ENCODE measurements at places on chromosomes 4 and X. TPM values are rescaled to one million over a fixed set of nuclear protein-coding genes. Genes with fewer than 3 reads are reported as not detected.

Gene TRIM75
- total RNA-seq: not detected

Gene SPP1
- 196 TPM for total RNA-seq

Gene TLL1
- total RNA-seq: 40.4 TPM

Gene GPRASP1
- 40.5 TPM for total RNA-seq

Gene HSD17B13
- total RNA-seq: 0.36 TPM

Gene USP26
- total RNA-seq: not detected

Gene PQBP1
- total RNA-seq: 19.8 TPM

Gene IQCM
- not detected for total RNA-seq

Gene IRAK1
- 10.9 TPM for total RNA-seq

DNA sequence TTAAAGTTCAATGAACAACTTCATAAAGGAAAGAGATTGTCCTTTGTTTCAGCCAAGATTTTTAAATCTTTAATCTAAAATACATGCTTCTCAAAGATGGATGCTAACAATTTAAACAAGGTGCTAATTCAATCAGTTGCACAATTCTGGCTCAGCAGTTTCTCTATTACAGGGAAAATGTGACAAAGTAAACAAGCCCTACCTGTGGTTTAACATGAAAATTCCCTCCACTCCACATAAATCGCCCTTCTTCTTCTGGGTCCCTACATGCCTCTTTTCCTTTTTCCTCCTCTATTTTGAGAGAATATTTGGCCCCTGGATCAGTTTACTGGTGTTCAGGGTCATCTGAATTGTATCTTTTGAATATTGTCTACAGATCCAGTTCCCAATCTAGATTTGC lies 80.6 kb downstream of the FRYL start:
- no peak for DNase-seq

GRCh38 chrX:16918979-16919378 lies 27.5 kb upstream of the REPS2 start:
- no peak for DNase-seq

GRCh38 chrX:146907391-146908240 lies 93.1 kb upstream of the CXorf51A start:
- DNase-seq: no peak

GRCh38 chr4:40283968-40284367 lies 51.2 kb upstream of the CHRNA9 start:
- DNase-seq: no peak

DNA sequence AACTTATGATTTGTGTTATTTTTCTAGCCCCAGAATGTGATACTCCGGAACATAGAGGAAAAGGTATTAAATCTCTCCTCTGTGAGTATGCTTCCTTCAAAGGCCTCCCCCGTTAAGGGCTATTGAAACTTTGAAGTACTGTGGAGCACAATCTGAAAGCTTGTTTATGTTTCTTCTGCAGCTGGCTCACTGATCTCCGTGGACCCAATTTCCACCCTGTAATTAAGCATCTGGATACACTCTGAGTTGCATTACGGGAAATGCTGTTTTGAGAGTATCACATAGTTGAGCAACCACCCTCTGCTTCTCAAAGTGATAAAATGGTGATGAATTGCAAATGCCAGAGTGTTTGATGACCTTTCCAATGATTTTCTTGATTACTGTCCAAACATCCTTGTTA lies 296.8 kb upstream of the PABPC5 start:
- no peak for DNase-seq

DNA sequence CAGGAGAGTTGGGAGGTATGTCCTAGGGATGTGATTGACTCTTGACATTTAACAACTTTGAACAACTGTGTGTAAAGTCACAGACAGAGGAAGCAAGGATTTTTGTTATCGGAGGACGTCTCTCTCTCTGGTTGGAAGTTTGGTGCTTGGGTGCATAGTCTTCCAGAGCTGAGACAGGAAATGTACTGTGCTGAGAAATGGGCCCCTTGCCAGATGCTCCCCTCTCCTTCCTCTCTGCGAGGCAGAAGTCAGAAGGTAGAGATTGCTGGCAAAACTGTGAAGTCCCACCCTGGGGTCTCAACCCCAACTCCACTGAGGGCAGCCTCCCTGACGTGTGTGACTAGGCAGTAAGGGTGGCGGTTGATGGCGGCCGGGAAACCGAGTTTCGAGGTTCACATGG lies 49.2 kb downstream of the SETD7 start:
- DNase-seq: no peak

DNA sequence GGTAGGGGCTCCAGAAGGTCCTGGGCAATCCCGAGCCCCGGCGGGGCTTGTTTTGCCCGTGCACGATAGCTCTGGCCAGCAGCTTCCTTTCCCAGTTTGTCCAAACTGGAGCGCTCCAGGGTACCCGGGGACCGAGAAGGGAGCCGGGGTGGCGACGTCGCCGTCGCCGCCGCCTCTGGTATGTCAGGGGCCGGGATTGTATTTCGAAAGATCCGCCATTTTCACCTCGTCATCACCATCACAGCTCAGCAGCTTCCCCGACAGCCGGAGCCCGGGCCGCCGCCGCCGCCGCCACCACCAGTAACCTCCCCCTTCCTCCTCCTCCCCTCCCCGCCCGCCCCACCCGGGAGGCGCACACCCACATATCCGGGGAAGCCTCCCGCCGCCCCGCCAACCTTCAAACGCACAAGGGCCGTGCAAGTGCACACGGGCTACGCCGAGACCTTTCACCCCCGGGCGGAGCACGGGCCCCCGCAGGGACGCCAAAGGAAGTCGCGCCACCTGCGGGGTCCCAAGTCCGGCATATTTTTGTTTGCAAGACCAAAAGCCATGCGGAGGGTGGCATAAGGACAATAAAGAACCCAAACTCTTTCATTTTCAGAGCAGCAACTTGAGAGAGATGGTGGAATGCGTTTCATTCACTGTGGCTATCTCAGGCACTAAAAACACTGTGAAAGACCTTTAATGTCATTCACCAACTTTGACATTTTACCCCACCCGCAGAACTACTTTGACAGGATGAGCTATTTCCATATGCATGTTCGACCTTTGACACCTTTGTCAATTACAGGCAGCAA lies at the start of gene LIN54:
LIN54 (minus strand) TSS at position 302 of the 797 bp plus-strand sequence. CDS start 25,979 bp downstream, outside the sequence.
- peak; percentile 71 for DNase-seq

DNA sequence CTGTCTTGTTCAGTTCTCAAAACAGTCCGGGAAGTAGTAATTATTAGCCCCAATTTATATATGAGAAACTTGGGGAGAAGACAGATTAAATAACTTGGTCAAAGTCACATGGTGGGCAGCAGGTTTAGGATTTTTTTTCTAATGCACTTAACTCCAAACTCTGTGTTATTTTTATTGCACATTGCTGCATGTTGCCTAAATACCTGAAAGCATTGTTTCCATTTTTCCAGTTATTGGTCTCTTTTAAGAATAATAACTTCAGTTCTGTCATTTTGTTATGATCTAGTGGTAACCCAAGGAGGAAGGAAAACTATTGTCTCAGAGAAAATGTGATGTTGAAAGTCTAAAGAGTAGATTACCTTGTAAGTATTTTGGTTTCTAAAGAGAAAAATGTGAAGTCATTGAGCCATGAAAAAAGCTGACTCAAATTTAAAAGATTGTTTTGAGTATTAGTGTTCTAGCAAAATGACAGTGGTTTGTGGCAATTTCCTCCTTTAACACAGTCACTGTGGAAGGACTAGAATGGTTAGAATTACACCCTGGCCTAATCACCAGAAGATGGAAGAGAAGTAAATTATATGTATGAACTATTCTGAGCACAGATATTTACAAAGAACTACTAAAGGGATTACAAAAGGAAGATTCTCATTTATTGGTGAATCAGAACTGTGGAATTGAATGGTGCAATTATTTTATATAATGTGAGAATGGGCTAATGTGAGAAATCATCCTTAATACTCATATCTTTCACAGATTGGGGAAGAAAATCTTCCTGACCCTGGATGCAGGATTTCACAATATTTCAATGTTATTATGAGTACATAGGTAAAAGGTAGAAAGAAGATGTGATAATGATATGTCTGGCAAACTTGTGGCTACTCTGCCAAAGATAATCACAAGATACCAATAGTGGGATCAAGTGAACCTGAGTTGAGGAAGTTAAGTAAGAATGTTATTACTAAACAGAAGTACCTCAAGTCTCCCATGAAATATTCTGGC lies 21.7 kb upstream of the CXCL8 start:
- DNase-seq: no peak

DNA sequence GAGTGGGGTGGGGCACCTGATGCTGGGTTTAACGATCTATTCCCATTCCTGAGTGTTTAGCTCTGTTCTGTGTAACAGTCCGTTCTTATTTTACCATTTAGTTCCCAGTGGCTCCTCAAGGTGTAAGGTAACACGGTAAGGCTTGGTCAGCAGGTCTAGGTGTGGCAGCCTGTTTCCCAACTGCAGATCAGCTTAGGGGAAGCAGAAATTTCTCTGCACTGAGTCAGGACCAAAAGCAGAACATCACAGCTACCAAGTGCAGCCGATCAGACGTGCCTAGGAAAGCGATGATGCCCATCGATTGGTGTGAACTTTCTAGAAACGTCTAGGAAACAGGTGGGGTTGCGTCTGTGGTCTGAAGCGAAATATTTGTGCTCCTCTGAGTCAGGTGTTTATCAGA lies 240.1 kb downstream of the STIM2 start:
- no peak for DNase-seq

DNA sequence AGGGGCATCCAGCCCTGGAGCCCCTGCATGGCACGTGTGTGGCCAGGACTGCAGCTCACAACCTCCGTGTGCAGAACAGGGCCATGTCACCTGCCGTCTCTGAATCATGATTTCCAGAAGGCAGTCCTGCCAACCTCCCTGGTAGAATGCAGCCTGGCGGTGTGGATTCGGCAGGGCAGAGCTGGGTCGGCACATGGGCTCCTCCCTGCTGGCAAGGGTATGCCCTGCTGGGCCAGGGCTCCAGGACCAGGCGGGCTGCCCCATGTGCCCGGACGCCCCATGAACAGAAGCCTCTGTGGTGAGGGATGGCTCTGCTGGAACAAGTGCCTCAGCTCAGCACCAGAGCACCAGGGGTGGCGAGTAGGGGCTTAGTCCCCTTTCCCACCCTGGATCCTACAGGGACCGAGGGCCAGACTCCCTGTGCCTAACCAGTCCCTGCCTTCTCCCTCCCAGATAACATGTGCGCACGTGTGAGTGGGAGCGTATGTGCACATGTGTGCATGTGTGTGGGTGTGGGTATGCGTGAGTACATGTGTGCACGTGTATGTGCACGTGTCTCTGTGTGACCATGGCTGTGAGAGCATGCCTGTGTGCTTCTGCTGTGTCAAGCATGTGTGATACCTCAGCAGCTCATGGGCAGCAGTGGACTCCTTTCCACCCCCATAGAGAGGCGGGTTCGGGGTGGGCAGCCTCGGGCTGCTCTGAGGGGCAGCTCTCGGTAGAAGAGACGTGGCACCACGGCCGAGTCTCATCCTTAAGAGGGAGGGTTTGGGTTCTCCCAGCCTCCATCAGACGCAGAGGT lies 10.3 kb upstream of the MXD4 start:
- DNase-seq: peak; percentile 71

GRCh38 chr4:123449362-123449761 lies 52.8 kb downstream of the SPRY1 start:
- no peak for DNase-seq
